ENCODE measurements at places on chromosomes 12 and 14.

GRCh38 chr12:2076196-2076570 is 23.4 kb downstream of the CACNA1C start:
- DNase-seq, result peak; percentile 63

DNA sequence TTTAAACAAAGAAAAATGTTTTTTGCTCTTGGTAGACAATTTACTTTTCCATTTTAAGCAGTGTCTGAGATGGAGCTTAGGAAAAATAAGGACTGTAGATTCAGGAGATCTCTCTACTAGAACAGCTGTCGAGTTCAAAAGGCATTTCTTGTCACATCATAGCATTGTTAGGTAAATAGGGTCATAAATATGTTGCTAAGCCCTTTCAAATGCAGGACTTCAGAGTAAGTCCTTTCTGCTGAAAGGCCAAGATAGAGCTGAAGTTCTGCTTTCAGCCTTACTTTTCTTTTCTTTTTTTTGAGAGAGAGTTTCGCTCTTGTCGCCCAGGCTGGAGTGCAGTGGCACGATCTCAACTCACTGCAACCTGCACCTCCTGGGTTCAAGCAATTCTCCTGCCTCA is 98.2 kb downstream of the SYNE2 start:
- no peak for DNase-seq

DNA sequence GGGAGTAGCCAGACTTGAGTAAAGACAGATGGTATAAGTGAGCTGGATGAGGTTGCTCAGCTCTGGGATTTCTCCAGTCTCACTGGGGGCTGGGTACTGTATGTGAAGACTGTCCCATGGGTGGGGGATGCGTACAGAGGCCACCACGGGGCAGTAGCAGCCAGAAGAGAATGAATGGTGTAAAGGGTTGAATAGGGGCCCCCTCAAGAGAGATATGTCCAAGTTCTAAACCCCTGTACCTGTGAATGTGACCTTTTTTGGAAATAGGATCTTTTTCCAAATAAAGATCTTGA is 21.8 kb upstream of the BCDIN3D start:
- no peak for DNase-seq

DNA sequence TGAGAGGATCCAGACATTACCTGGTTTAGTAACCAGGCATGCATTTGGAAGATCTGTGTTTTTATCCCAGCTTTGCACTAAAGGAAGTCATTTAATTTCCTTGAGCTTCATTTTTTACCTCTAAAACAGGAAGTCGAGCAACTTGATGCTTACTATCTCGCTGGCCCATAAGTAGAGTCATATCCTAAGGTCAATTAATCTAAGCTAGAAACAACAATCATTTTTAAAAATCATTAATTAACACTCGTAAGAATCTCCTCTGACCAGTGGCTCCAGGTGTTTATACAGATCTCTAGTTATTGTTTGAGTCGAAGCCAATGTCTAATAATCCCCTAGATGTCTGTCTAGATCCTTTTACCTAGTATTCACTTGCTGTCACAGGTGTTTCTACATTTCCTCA is 355.8 kb upstream of the DCN start:
- DNase-seq, result no peak

DNA sequence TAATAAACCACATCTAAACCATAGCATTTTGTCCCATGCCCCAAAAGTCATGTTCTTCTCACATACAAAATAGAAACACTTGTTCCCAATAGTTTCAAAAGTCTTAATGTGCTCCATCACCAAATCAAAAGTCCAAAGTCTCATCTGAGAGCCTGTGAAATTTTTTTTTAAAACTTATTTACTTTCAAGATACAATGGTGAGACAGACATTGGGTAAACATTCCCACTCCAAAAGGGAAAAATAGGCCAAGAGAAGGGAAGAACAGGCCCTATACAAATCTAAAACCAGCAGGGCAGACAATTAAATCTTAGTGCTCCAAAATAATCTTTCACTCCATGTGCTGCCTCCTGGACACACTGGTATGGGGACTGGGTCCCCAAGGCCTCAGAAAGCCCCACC is 84.4 kb upstream of the AMIGO2 start:
- DNase-seq, result no peak

GRCh38 chr12:4736091-4736490 is 15.9 kb downstream of the GALNT8 start:
- DNase-seq, result no peak

DNA sequence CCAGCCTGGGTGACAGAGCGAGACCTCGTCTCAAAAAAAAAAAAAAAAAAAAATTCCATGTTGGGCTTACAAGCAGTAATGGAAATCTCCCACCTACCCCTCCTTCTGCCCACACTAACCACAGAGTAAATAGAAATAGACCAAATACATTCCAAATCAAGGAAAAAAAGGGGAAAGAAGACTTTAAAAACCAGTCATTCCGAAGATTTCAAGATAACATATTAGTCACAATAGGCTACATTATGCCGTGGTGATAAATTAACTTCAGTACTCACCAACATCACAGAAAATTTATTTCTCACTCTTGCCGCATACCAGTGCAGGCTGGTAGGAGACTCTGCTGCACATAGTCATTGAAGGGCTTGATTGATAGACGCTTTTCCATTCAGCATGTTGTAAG is 15.5 kb upstream of the ETV6 start:
- DNase-seq, result peak; percentile 52

GRCh38 chr14:100433428-100433814 is 110.3 kb downstream of the SLC25A47 start:
- no peak for DNase-seq

DNA sequence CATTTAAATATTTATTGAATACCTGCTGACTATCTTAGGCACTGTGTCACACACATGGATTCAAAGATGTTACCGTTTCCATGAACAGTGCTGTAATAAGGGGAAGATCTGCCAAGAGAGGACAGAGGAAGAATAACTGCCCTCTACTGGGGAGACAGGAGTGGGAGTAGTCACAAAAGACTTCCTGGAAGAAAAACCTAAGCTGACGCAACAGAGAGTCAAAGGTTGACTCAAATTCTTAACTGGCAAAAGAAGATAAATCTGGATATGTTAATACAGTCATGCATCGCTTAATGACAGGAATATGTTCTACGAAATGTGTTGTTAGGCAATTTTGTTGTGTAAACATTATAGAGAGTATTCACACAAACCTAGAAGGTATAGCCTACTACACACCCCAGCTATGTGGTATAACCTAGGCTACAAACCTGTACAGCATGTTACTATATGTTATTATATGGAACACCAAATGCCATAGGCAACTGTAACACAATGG is 51.5 kb downstream of the DCAF5 start:
- DNase-seq, result peak; percentile 94

- DNase-seq, result peak; percentile 82
Observed at GRCh38 chr14:55430024-55430690, 10.3 kb downstream of the TBPL2 start.

DNA sequence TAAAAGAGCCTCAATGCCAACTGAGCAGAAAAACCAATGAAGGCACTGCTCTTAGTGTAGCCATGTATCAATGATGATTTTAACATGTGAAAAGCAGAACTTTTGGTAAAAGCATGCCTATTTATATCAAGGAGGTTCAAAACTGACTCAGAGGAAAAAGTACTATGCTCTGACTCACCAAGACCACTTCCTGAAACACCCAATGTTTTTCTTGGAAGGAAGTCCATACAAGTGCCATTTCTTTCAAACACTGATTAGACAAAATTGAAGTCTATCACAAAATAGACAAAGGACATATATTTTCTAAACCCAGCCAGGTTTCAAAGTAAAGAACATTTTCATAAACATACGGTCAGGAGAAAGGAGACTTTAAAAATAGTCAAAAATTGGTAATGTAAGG is 88.6 kb downstream of the EPS8 start:
- peak; percentile 91 for DNase-seq

DNA sequence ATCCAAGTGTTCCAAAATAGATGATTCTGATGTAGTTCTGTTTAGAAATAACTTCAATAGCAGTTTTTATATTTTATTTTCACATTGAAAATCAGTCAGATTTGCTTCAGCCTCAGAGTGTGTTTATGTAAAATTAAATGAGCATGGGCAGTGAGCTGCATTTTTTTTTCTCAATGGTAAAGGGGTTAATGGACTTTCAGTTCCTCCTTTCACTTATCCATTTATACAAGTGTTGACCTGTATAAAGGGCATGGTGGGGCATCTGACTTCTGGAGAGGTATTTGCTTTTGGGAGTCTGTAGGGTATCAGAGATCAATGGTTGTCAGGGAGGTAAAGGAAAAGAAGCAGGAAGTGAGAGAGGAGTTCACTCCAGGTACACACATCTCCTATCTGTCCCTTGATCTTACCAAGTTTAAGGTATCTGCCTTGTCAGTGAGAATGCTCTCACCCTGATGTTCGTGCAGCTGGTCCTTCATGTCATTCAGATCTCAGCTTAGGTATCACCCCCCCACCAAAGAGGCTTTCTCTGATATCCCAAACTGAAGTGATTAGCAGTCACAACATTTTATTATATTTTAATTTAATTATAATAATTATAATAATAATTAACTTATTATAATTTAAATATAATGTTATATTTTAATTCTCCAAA is 181.6 kb upstream of the LMNTD1 start:
- DNase-seq, result no peak

- DNase-seq, result no peak
Observed at GRCh38 chr14:38490273-38490672, 234.4 kb upstream of the CLEC14A start.

GRCh38 chr12:117192057-117192456 is 1.8 kb upstream of the FBXO21 start:
- DNase-seq, result no peak

DNA sequence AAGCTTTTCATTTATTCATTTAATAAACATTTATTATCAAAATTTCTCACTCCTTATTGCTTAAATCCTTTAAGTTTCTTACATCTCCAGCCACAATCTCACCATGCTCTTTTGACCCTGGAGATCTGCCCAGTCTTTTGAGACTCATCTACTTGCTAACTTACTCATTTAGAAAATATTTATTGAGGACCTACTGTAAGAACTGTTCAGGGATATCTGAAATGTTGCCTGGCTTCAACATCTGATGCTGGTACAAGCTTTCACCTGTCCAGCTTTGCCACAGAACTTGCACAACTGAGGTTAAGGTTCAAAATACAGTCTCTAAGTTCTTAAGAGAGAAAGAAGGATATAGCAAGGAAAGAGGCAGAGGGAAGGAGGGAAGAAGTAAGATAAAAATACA is 17.5 kb upstream of the GXYLT1 start:
- DNase-seq, result peak; percentile 33

- peak; percentile 4 for DNase-seq
Observed at GRCh38 chr12:117439531-117440001, 78.1 kb upstream of the NOS1 start.

DNA sequence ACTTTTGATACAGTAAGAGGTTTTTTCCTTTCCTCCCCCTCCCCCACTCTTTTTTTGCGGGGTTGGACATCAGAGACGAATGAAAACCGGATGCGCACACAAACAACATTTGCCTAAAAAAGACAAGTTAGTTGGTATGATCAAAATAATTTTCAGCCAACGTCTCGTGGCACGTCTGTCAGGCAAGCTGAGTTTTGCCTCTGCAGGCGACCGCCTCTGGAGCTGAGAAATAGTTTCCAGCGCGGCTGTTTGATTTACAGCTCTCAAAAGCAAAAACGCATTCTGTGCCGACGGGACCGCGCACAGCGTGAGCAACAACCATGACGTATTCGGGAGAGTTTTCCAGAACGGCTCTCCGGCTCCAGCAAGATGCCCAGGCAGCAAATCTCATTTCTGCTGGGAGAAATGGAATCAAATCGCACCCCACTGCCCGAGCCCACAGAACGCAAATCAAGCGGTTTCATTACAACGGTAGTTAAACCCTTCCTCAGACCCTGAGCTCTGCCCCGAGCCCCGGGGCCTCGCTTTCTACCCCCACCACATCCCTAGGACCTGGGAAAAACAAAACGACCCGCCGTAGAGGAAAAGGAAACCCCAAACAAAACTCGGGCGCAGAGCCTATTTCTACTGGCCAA is 14.2 kb upstream of the CALM1 start:
- peak; percentile 87 for DNase-seq

DNA sequence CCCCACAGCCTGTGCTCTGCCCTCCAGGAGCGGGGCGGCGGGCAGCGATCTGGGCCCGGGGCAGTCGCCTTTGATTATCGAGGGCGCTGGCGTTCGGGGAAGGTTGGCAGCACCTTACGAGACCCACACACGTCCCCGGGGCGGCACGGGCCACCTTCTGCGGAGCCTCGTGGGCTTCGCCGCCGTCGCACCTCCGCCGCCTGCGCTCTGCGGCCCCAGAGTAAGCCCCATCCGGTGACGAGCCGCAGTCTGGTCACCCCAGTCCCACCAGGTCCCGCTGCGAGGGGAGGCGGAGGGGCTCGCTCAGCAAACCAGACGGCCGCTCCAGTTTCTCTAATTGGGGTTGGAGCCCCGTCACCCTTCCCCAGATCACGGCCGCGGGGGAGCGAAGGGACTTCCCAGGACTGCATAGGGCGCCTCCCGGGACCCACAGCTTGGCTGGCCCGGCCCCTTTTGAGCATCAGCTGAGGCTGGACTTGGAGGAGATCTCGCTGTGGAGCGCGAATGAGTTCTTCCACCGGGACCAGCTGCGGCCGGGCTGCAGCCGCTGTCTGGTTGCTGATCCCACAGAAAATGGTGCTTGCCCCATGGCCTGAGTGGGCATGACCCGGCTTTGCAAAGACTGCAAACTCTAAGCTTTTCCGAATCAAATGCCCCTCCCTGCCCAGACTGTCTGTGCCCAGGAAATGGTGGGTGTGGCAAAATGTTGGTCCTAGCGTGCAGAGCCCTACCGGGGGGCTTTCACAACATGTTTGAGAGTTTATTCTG is 560 bp downstream of the LGALS3 start:
- DNase-seq, result peak; percentile 71

- no peak for DNase-seq
Observed at GRCh38 chr14:68182492-68182891, 362.9 kb downstream of the RAD51B start.

DNA sequence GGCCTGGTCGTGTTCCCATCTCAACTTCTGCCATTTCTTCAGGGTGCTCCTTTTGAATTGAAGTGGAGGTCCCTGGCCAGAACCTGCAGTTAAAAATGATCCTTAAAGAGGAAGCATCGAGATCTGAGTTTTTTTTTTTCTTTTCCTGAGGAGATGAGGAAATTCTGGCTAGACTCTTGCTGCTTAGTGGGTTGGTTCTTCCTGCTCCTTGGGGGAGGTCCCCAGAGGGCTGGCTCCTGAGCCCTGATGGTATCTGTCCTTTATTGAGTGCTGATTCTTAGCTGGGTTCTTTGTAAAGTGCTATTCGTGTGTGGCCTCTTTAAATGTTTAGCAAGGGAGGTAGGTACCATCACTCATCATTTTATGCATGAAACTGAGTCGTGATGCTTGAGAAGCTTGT is 11.7 kb downstream of the PELI2 start:
- DNase-seq, result no peak

Data from AG10803 (cell line).